Stimulated activated CD4-positive, alpha-beta T cell treated with anti-CD3 and anti-CD28 coated beads, Interleukin-2, amount 100 ng/mL, for 24 hours (primary cell): ENCODE measurements at places on chromosomes 16 and 17.

GRCh38 chr17:37833237-37833859 is 88.5 kb upstream of the HNF1B start:
- DNase-seq, result peak; percentile 37

DNA sequence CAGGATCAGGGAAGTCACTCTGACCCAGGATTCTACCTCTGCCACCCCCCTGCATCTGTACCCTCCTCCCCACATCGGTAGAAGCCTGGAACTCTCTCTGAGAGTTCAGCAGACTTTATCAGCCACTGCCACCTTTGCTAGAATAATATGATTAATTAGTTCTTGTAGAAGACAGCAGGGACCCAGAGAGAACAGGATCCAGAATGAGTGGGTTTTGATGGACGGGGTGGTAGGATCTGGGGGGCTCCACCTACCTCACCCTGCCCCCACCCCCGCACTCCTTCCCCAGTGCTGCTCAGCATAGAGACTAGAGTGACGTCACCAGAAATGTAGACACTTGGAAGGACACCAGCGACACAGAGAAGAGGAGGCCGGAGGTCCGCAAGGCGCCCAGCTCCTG is 33.5 kb downstream of the ABCC6 start:
- DNase-seq, result no peak

DNA sequence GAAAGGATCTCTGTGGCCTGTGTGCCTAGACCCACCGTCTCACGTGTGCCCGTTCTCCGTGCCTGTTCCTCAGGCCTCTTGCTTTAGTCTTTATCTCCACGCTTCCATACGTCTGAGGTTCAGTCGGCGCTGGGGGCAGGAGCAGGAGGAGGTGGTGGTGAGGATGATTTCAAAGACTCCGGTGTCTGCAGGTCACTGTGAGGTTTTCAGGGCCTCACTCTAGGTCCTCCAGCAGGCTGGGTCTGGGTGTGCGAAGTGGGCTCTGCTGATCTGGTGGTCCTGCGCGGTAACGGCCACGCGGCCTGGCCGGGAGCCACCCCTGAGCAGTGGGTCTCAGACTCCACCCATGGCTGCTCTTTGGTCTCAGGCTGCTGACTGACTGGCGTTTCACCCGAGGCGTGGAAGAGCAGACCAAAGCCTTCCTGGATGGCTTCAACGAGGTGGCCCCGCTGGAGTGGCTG is 14.4 kb upstream of the CLEC18A start:
- no peak for DNase-seq

GRCh38 chr17:19487024-19487600 is 46.5 kb upstream of the SLC47A1 start:
- DNase-seq, result no peak

GRCh38 chr16:19184823-19185509 is 16.9 kb downstream of the SYT17 start:
- no peak for DNase-seq

DNA sequence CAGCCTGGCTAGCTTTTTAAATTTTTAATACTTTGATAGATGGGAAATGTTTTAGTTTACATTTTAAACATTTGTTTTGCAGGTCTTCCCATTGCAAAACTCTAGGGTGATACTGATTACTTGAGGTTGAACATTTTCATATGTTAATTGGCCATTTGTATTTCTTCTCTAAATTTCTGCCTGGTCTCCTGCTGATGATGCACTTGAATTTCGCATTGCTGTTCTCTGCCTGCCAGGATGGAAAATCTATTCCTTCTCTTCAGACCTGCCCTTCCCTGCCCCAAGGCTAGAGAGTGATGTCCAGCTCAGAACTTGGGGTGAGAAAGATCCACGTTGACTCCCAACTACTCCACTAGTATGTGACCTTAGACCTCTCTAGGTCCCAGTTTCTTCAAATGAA is 134.7 kb downstream of the PITPNC1 start:
- DNase-seq, result no peak

GRCh38 chr17:37488607-37489196 is 989 bp upstream of the DUSP14 start:
- peak; percentile 66 for DNase-seq

DNA sequence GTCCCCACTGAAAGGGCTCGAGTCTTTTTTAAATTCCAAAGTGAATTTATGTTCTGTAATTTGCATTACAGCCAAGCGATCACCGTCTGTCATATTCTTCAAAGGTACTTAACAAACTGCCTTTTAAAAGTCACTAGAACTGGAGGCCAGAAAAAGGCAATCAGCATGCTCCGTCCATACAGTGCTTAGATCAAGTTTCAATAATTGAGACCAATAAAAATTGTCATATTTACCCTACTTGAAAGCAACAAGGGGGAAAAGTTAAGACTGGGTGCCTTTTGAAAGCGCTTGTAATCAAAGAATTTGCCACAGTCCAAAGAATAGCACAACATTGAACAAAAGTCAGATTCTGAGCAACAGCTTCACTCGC is 9.0 kb upstream of the ZFHX3 start:
- DNase-seq, result no peak

DNA sequence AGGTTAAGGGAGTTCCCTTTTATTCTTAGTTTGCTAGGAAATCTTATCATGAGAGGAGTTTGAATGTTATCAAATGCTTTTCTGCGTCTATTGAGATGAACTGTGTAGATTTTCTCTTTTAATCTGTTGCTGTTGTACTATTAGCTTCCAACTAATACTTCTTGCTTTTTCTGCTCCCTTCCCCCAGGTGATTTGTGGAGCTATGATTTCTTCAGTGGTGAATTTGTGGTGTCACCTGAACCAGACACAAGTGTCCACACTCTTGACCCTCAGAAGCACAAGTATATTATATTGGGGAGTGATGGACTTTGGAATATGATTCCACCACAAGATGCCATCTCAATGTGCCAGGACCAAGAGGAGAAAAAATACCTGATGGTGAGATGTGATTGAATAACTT is 29.9 kb upstream of the BCAS3 start:
- DNase-seq, result no peak

- no peak for DNase-seq
These were observed 74.3 kb downstream of the SSH2 start for GRCh38 chr17:29855686-29856085.

DNA sequence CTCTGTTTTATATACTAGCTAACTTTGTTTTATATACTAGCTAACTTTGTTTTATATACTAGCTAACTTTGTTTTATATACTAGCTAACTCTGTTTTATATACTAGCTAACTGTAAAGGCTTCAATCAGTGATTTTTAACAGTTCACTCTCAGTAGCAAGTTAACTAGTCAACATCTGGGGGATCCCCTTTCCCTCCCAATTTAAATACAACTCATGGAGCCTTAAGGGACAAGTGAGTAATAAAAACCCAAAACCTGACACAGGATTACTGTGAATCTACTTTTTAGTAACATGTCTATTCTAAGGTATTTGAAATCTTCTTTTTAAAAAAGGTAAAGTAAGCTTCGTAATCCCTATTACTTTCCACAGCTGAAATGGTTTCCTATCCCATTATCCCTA is 32.2 kb downstream of the FAM222B start:
- no peak for DNase-seq

DNA sequence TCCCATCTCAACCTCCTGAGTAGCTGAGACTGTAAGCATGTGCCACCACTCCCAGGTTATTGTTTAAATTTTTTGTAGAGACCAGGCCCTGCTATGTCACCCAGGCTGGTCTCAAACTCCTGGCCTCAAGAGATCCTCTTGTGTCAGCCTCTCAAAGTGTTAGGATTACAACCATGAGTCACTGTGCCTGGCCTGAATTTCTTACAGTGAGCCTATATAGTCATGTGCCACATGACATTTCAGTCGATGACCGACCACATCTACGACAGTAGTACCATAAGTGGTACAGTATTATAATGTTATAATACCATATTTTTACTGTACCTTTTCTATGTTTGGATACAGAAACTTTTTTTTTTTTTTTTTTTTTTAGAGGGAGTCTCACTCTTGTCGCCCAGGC is 195.3 kb downstream of the STX8 start:
- no peak for DNase-seq

- no peak for DNase-seq
These were observed 54.3 kb downstream of the MYOCD start for GRCh38 chr17:12719948-12720347.

DNA sequence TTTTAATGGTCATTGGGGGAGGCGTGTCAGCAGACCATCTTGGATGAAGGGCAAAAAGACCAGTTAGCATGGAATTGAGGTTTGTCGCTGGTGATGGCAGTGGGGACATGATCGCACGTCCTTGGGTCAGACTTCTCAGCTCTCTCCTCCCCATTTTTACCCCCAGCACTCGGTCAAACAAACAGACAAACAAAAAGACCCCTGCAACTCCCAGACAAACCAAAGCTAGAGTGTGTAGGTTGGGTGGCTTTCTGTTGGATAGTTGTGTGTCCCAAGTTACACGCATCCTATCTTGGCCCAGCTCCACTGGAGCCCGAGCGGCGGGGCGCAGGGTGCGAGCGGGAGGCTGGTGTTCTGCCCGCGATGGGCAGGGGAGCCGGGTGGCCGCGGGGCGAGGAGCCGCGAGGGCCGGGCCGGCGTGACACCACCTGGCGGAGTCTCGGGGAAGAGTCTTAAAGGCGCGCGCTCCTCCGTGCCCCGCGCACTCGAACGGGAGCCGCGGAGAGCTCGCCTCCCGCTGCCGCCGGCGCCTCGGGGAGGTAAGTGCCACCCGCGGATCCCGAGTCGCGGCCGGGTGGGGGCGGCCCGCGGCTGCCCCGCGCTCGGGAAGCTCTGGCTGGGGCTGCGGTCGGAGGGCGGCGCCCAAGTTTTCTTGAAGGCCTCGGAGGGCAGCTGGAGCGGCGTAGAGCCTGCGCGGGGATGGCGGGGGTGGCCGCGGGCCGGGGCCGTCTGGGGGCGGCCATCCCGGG is 18.5 kb upstream of the NTN1 start:
- peak; percentile 39 for DNase-seq

- DNase-seq, result no peak
These were observed at the start of gene BCL6B for GRCh38 chr17:7022781-7023571. TSS of gene BCL6B (plus strand) at chr17:7023050. CDS start at chr17:7023672, 622 bp downstream.

DNA sequence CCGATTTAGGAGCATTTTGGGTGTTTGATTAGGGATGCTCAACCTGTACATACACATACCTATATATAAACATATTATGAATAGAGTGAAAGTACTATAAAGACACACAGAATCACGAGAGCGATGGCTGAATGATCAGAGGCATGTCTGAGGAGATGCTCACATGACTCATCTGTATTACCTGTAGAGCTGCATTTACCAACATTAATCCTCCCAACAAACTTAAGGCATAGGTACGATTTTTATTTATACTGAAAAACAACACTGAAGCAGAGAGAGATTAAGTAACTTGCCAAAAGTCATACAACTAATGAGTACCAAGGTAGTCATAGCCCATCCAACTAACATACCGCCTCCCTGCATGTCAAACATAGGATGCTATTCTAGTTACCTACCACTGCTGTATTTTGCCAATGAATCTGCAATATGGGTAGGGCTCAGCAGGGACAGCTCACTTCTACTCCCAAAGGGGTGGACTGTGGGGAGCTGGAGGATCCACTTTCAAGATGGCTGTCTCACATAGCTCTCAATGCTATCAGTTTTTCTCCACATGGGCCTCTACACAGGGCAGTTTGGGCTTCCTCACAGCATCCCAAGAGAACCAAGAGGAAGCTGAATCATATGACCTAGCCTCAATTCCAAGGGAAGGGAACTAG is 7.3 kb downstream of the CYB5D1 start:
- DNase-seq, result no peak

- no peak for DNase-seq
These were observed 385.7 kb upstream of the TNRC6C start for GRCh38 chr17:77572851-77573250.

DNA sequence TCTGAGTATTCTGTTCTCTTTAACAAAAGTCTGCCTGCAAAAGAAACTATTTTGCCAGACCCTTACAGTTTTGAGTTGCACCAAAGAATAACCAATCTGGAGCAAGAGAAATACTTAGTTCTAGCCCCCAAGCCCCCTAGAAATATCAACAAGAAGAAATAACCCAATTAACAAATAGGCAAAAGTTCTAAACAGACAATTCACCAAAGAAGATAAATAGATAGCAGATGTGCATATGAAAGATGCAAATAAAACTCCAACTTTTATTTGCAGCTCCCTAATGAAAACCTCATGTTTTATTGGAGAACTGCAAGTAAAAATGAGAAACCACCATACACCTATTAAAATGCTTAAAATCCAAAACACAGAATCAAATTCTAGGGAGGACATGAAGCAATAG is 1308.0 kb downstream of the CDH11 start:
- DNase-seq, result no peak

GRCh38 chr16:84724606-84725309 is 25.0 kb downstream of the USP10 start:
- no peak for DNase-seq

- no peak for DNase-seq
These were observed 805 bp upstream of the CLCN7 start for GRCh38 chr16:1475552-1476114.

DNA sequence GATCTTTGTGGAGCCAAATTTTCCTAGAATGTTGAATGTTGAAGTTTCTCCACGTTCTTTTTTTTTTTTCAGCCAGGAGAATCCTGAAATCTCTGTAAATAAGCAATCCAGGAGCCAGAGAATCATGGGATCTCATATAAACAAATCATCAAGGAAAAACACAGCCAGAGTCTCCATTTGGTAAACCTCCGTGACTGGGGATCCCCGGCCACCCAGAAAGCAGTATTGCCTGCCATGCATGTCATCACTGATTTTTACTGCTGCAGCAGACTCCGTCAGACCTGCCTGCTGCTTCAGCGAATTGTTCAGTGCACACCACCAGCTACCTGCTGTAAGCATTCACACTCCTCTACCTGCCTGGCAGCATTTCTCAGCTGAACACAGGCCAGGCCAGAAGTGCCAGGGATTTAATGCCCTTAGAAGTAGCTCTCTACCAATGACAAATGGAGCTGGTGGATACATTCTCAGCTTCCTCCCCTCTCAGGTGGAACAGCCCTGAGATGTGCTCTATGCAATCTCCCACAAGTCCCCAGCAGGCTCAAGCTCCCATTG is 158.6 kb downstream of the CYLD start:
- no peak for DNase-seq

DNA sequence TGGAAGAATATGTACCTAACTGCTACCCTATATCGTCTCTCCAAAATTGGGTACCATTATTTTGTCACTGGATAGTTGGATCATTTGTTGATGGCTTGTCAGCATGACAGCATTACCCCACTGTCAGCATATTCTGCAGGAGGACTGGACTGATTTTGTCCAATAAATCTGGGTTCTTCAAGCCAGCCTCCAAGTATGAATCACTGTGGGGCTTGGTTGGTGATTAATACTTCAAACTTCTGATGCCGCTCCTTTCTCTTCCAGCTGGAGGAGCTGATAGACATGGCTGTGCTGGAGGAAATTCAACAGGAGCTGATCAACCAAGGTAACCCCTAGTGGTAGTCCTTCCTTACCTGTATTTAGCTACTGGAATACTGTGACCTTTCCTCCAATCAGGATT is 2.5 kb downstream of the RPAIN start:
- DNase-seq, result no peak
